T-helper 2 cell treated with Interferon-gamma antibody and Interleukin-4, amounts not matched to agents 5 μg/mL and 100 μg/mL, for 36 hours (primary cell): ENCODE measurements at places on chromosomes 3 and 15.
A peak's percentile ranks its signal among the peaks of the same experiment; 100 is the strongest.

DNA sequence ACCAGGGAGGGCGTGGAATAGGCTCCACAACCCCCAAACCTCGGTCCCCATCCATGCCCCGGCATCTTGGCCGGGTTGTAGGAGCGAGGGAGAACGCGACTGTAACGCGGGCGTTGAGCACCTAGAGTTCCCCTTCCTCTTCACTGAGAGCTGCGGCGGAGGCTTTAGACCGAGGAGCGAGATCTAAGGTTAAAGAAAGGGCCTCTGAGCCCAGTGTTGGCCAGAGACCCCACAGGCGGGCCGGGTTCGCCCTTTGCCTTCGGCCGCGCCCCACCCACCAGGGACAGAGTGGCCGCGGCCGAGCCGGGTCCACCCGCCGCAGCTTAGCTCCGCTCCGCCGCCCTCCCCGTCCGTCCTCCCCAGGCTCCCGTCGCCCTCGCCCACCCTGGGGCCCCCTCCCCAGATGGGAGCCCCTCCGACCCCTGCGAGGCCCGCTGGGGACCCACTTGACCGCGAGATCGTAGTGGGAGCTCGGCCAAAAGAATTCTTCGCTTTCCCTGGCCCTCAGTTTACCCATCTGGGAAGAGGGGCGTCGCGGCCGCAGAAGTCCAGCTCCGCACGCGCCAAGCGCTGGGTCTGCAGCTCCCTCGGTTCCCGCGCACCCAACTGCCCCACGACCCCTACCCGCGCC, 425 bp downstream of the ANPEP start:
- peak overlapping the region; percentile 36 for H3K27ac ChIP-seq
- H3K4me1 ChIP-seq, result peaks cover 8% of the 10 kb centered on the region
- H3K36me3 ChIP-seq, result peaks cover 5% of the 10 kb centered on the region
- peak overlapping the region; percentile 63 for H3K4me3 ChIP-seq
- DNase-seq, result no peak
- H3K27me3 ChIP-seq, result peaks cover 32% of the 10 kb centered on the region

- H3K36me3 ChIP-seq, result no peaks in the 10 kb centered on the region
- no peak overlapping the region for H3K4me3 ChIP-seq
- no peak overlapping the region for H3K27ac ChIP-seq
- no peaks in the 10 kb centered on the region for H3K4me1 ChIP-seq
- peaks cover 5% of the 10 kb centered on the region for H3K27me3 ChIP-seq
These were observed 158.0 kb upstream of the IL12A start for GRCh38 chr3:159830523-159831154.

- no peaks in the 10 kb centered on the region for H3K36me3 ChIP-seq
- DNase-seq, result peak; percentile 65
- peaks cover 56% of the 10 kb centered on the region for H3K27me3 ChIP-seq
- no peak within 1 kb of the TSS for H3K27ac ChIP-seq
These were observed at the start of gene GMNC for GRCh38 chr3:190862209-190863118. Gene GMNC, minus strand, starts transcription at chr3:190862694. Its CDS starts 79 bp downstream, at chr3:190862615.

DNA sequence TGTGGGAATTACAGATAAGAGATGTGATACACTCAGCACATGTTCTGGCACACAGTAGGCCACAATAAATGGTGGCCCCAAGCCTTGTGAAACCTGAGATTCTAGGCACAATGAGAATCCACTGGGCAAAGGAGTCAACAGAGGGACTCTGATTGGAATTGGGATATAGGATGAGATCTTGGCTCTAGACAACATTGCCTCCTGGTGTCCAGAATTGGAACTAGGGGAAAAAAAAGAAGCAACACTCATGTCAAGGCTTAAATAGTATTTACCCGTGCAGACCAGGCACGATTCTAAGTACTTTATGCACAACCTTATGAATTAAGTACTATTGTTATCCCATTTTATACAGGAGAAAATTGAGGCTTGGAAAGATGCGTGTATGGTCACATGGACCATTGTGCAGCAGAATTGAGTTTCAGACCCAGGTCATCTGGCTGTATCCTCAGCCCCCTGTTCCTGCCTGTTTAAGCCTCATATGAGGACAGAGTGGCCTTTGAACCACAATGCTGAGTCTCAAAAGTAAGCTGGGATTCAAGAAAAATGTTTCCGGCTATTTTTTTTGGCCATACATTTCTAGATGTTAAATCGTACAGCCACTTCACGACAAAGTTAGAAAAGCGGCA, 124.8 kb downstream of the SV2B start:
- peaks cover 2% of the 10 kb centered on the region for H3K27me3 ChIP-seq
- H3K4me1 ChIP-seq, result no peaks in the 10 kb centered on the region
- no peak overlapping the region for H3K4me3 ChIP-seq
- no peak for DNase-seq

- H3K4me1 ChIP-seq, result no peaks in the 10 kb centered on the region
- DNase-seq, result no peak
- H3K4me3 ChIP-seq, result no peak overlapping the region
- no peak overlapping the region for H3K27ac ChIP-seq
- H3K36me3 ChIP-seq, result no peaks in the 10 kb centered on the region
These were observed 78.4 kb upstream of the RORA start for GRCh38 chr15:61307474-61307873.

GRCh38 chr3:57981483-57982087, 26.6 kb upstream of the FLNB start:
- H3K27me3 ChIP-seq, result no peaks in the 10 kb centered on the region
- DNase-seq, result no peak
- H3K4me1 ChIP-seq, result peaks cover 34% of the 10 kb centered on the region
- H3K36me3 ChIP-seq, result no peaks in the 10 kb centered on the region

DNA sequence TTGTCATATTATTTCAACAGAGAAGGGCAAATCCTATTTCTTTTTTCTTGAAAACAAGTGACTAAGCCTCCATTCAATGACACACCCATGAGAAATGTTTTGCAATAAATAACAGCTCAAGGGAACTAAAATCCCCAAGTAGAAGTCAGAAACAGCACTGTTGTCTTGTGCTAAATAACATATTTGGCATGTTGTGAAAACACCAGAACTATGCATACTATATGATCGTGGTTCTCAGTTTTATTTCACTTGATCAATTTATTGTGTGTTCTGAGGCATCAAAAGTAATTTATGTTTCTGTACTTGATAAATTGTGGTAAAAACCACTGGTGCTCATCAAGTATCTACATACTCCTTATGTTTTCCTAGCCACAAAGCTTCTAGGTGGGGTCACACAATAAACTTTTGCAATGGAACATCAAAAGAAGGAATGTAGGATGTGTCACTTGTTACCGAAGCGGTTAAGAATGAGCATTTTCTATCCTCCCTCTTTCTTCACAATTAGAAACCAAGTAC, 691.7 kb upstream of the CBLB start:
- H3K36me3 ChIP-seq, result peaks cover 2% of the 10 kb centered on the region
- H3K27me3 ChIP-seq, result no peaks in the 10 kb centered on the region
- no peak overlapping the region for H3K27ac ChIP-seq
- H3K4me3 ChIP-seq, result no peak overlapping the region
- DNase-seq, result no peak
- peaks cover 4% of the 10 kb centered on the region for H3K4me1 ChIP-seq

DNA sequence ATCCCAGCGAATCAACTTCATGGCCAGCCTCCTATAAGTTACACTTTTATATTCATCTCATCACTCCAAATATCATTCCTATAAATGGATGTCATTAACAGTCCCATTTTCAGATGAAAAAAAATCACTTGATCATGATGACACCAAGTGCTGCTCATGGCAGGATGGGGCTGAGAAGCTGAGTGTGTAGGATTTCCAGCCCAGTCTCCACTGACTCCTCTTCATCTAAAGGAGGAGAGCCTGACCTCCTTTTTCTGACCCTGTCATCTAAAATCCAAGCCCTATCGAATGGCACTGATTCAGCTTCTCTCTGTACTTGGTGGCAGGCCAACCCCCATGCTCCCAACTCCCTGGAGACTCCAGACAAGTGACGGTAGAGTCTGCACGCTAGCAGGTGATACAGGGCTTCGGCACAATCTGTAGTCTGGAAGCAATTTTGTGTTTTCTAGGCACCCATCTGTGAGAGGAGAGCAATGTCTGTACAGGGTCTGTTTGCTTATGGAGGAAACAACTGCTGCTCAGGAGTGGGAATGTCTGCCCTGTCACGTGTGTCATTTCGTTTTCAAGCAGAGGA, 103.2 kb downstream of the EPHB1 start:
- no peak overlapping the region for H3K4me3 ChIP-seq
- H3K36me3 ChIP-seq, result no peaks in the 10 kb centered on the region
- no peak overlapping the region for H3K27ac ChIP-seq

- H3K4me3 ChIP-seq, result peak within 1 kb of the TSS; percentile 81
- H3K27ac ChIP-seq, result peak within 1 kb of the TSS; percentile 59
- peaks cover 6% of the 10 kb centered on the region for H3K36me3 ChIP-seq
- H3K4me1 ChIP-seq, result peaks cover 39% of the 10 kb centered on the region
- no peaks in the 10 kb centered on the region for H3K27me3 ChIP-seq
These were observed at the start of gene SHISA5 for GRCh38 chr3:48504051-48504946. Gene SHISA5, minus strand, starts transcription at chr3:48504174. Its CDS starts 80 bp downstream, at chr3:48504094.

- no peaks in the 10 kb centered on the region for H3K36me3 ChIP-seq
- H3K4me3 ChIP-seq, result no peak overlapping the region
- no peaks in the 10 kb centered on the region for H3K4me1 ChIP-seq
- no peak overlapping the region for H3K27ac ChIP-seq
These were observed 73.0 kb upstream of the FRMD4B start for GRCh38 chr3:69458803-69459365.

DNA sequence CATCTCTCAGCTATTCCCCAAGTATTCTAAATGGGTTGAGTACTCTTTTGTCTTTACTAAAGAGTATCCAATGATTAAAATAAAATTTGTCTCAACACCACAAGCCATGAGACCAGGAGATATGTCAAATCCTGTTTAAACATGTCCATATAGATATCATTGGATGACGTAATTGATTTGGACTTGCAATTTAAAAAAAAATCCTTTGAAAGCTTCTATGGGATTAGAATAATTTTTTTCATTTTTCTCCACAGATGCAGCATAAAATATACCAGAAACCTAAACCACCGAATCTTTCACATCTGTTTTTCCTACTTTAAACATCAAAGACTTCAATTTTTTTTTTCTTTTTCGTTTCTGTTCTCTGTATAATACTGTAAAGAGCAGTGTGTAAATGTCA, 1022.3 kb downstream of the EPHA3 start:
- H3K27ac ChIP-seq, result no peak overlapping the region
- H3K27me3 ChIP-seq, result no peaks in the 10 kb centered on the region
- no peaks in the 10 kb centered on the region for H3K36me3 ChIP-seq
- H3K4me3 ChIP-seq, result no peak overlapping the region

- H3K4me1 ChIP-seq, result no peaks in the 10 kb centered on the region
- H3K36me3 ChIP-seq, result no peaks in the 10 kb centered on the region
- H3K4me3 ChIP-seq, result no peak overlapping the region
These were observed 36.6 kb upstream of the SLCO3A1 start for GRCh38 chr15:91816942-91817341.

DNA sequence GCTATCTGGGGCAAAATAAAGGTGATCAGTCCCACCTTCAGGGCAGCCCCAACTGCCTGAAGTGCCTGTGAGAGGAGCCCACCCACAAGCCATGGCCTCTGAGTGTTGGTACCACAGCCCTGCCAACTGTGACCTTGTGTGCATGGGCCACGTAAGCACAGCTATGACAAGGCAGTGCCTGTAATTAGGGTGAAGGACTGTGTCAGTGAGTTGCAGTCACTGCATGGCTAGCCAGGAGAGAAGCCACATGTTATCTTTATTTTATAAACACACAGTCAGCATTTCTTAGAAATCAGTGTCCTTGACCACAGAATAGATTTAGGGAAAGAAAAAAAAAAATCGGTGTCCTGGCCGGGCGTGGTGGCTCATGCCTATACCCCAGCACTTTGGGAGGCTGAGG, 24.8 kb downstream of the EXOSC7 start:
- no peaks in the 10 kb centered on the region for H3K27me3 ChIP-seq
- H3K4me1 ChIP-seq, result peaks cover 14% of the 10 kb centered on the region
- H3K27ac ChIP-seq, result no peak overlapping the region
- H3K36me3 ChIP-seq, result peaks cover 61% of the 10 kb centered on the region
- H3K4me3 ChIP-seq, result no peak overlapping the region

- H3K27ac ChIP-seq, result peak overlapping the region; percentile 94
- no peak for DNase-seq
- H3K27me3 ChIP-seq, result no peaks in the 10 kb centered on the region
- peaks cover 88% of the 10 kb centered on the region for H3K4me1 ChIP-seq
These were observed 39.6 kb downstream of the KLF13 start for GRCh38 chr15:31366169-31366734.

DNA sequence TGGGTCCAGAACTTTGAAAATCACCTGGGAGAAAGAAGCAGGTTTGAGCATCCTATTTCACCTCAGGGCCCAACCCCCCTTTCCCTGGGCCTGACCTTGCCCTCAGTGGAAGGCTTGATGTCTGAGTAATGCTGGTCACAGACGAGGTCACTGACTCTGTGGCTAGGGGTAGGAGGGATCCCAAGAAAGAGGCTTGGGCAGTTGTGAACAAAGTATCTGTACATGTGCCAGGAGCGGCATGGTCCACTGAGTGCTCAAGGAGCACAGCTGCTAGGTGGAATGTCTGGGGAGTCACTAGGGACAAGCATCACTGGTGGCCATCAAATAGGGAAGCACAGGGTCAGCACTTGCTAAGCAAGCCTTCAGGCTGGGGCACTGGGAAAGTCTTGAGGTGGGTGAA, 7.3 kb downstream of the CCDC71 start:
- H3K36me3 ChIP-seq, result peaks cover 5% of the 10 kb centered on the region
- no peaks in the 10 kb centered on the region for H3K27me3 ChIP-seq
- no peak overlapping the region for H3K27ac ChIP-seq

DNA sequence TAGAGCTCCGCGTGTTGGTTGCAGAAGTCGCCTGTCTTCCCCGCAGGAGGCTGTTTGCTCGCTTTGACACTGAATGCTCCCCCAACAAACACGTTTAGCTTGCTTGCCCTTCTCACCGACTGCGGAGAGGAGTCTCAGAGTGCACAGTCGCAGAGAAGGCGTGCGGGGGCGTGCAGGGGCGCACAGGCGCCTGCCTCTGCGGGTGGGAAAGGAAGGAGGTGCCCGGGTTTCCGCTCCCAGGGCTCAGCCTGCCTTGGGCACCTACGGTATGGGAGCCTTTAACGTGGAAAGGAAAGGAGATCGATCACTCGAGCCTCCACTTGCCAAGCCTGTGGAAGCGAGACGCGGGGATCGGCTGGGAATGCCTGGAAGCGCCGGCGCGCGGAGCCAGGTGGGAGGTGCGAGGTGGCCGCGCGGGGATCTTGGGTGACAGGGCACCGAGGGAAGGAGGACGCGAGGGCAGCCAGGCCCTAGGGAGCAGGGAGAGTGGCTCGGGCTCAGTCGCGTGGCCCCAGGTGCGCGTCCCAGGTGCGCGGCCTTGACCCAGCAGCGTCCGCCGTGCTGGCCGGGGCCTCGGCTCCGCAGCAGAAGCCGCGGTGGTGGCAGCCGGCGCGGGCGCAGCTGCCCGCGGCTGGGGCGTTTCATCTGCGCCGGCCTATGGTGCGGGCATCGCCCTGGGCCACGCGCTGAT, at the start of gene FAN1:
Gene FAN1, plus strand, starts transcription at position 419 of the 691 bp plus-strand sequence. CDS start 749 bp downstream, outside the sequence.
- H3K4me1 ChIP-seq, result peaks cover 18% of the 10 kb centered on the region
- H3K27ac ChIP-seq, result peak within 1 kb of the TSS; percentile 66
- H3K4me3 ChIP-seq, result peak within 1 kb of the TSS; percentile 91
- no peaks in the 10 kb centered on the region for H3K27me3 ChIP-seq
- peak; percentile 77 for DNase-seq
- H3K36me3 ChIP-seq, result peaks cover 31% of the 10 kb centered on the region

DNA sequence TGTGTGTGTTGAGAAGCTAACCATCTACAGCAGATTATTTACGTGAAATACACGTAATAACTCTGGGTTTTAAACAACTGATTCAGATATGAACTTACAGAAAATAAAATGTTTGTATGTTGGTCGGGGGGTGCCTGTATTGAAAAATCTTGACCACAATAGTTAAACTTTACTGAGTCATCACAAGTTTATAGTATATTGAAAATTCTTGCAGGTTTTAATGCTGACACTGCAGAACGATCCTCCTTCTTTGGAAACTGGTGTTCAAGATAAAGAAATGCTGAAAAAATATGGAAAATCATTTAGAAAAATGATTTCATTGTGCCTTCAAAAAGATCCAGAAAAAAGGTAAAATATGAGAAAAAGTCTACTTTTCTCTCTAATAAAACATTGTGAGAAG, 41.3 kb upstream of the SLC22A13 start:
- H3K36me3 ChIP-seq, result peaks cover 40% of the 10 kb centered on the region
- peaks cover 9% of the 10 kb centered on the region for H3K4me1 ChIP-seq
- no peak overlapping the region for H3K27ac ChIP-seq
